Renal cortical epithelial cell (primary cell): ENCODE measurements at places on chromosomes 6 and 20. TPM values are rescaled to one million over a fixed set of nuclear protein-coding genes. Genes with fewer than 3 reads are reported as not detected.

- no peak for DNase-seq
These were observed 26.0 kb downstream of the PRKN start for GRCh38 chr6:162701551-162701950.

DNA sequence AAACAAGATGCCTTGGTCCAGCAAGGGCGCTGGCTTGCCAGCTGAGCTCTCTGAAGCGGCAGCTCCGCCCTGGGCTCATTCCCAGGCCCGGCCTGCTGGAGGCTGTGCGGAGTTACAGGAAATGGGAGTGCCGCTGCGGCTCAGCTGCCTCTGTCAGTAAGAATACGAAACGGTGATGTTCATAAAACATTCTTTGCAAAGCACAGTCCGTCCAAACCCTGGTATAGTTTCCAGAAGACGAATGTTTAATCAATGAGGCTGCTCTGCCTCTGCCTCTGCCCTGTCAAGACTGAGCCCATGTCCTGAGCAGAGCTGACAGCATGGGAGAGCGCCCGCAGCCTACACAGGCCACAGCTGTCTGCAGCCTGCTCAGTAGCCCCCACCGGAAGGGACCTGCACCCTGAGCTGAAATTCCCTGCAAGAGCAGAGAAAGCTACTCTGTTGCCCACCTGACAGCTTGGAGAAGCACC lies 153.3 kb upstream of the SNX9 start:
- DNase-seq: peak; percentile 16

GRCh38 chr6:81295310-81295709 lies 457.2 kb downstream of the TENT5A start:
- no peak for DNase-seq

The TSBP1 gene
- not detected in 2 replicates for total RNA-seq
